Stimulated activated CD4-positive, alpha-beta T cell treated with anti-CD3 and anti-CD28 coated beads, Interleukin-4, amount 100 ng/mL, for 1 hour (primary cell): ENCODE measurements at places on chromosomes 11 and 22.

DNA sequence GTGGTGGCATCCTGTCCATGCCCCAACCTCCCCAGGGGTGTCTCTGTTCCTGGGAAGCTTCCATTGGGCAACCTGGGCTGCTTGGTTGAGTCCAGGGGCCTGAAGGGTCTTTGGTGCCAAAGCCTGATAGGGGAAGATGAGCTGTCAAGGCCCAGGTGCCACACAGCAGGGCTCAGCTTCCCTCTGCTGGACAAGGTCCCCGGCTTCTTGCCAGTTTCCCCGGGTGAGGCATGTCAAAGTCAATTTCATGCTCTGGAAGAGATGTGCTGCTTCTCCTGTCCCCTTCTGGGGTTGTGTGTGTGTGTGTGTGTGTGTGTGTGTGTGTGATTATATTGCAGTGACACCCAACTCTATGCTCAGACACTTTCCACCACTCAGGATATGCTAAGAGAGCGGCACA, 26.9 kb downstream of the TP53I11 start:
- DNase-seq: no peak

DNA sequence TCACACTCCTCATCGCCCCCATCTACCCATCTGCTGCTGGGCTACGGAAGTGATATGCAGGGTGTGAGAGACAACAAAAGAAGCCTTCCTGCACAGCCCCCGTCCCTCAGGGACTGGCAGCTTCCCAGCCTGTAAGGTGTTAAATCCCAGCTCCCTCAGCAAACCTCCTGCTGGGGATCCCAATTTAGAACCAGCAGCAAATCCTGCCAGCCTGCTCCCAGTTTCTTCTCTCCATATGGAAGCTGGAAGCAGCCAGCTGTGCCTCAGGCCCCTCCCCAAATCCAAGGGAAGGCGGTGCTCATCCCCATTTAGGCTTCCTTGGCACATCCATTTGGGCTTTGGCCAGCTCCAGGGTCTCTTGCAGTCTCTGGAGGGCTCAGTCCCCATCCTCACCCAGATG, 47.5 kb downstream of the PAMR1 start:
- DNase-seq: no peak

DNA sequence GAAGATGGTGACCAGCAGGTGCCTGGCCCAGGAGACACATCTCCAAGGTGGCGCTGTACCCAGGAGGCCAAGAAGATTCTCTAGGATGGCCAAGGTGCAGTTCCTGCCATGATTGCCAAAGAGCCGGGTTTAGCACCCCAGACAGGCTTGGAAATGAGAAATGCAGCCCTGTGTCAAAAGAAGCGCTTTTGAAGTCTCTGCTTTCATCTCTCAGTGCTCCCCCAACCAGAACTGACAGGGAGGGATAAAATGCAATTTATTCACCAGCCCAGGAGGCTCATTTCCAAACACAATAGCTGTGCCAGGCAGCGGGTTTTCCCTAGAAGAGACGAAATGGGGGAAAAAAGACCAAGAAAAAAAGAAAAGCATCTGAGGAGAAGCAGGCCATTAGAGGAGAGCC, 195.9 kb upstream of the NCAM1 start:
- no peak for DNase-seq

- DNase-seq: no peak
These were observed 2.4 kb downstream of the HPS4 start for GRCh38 chr22:26481112-26481693.

- DNase-seq: no peak
These were observed 80.5 kb downstream of the PGR start for GRCh38 chr11:101049123-101049522.

DNA sequence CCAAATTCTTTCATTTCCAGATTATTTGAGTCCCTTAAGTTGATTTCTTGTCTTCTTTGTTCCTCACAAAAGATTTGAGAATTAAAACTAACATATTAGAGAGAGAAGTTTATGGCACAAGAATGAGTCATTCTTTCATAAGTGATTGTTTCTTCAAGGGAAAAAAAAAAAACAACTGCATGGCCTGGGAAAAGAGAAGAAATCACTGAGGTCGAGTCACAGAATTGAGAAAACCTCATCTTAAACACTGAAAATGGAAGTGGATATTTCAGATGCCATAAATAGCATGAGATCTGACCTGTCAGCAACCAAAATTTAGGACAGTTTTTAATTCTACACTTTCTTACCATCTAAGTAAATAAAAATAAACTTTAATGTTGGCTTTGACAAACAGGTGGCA, 87.2 kb downstream of the CWF19L2 start:
- no peak for DNase-seq

DNA sequence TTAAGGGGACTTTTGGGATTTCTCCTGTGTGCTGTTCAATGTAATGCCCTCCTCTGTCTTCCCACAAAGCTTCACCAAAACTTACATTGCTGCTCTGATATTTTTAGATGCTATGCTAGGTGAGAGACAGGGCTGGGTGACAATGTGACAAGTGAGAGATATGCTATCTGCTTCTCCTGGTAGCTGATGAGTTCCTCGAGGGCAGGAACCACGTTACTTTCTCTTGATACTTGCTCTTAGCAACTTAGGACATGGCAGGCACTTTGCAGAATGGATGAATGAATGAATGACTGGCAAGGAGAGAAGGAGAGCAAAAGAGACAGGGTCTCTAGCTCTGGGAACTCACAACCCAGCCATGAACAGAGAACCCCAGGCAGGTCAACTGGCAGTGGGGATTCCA, 115.4 kb downstream of the C11orf58 start:
- DNase-seq: no peak

DNA sequence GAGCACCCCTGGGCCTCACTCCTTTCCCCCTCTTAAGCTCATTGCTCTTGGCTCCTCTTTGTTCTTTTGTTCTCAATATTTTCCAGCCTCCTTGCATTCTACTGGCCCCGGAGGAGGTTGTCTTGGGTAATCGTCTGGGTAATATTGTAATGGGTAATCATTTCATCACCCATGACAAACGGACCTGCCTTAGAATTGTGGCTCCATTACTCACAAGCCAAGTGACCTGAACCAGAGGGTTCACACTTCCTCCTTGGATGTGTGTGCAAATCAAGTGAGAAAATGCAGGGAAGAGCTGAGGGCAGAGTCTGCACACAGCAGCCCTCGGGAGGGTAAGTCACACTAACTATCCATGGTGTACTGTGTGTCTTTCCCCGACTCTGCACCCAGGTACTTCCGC, 305.0 kb downstream of the BUD13 start:
- no peak for DNase-seq

GRCh38 chr11:120952461-120953434, 71.2 kb upstream of the TBCEL start:
- peak; percentile 62 for DNase-seq

DNA sequence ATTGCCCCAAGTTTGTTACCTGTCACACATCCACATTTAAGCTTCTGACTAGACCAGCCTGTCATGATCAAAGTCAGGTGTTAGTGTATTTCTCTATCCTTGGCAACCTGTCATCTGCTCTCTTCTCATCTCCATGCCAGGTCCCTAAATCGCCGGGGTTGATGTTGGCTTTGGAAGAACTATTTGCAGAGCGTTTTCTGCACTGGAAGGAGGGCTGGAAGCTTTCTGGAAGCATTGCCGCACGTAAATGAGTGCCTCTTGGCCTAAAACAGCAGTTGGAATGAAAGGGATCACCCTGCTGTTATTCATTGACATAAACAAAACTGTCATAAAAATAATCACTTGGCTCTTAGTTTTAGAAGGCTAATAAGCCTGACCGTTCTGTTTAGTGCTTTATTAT, 1.4 kb downstream of the TTC12 start:
- DNase-seq: no peak

- no peak for DNase-seq
These were observed 295.0 kb upstream of the NCAM1 start for GRCh38 chr11:112666253-112666652.

GRCh38 chr11:36388071-36388470, 92.0 kb downstream of the PRR5L start:
- no peak for DNase-seq

DNA sequence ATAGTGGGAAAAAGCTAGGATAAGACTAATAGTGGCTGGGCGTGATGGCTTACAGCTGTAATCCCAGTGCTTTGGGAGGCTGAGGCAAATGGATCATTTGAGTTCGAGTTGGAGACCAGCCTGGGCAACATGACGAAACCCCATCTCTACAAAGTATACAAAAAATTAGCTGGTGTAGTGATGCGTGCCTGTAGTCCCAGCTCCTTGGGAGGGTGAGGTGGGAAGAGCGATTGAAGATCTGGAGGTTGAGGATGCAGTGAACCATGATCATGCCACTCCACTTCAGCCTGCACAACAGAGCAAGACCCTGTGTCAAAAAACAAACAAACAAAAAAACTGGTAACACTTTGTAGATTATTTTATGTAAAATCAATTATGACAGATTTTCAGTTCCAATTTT, 8.8 kb downstream of the ARHGAP42 start:
- no peak for DNase-seq

DNA sequence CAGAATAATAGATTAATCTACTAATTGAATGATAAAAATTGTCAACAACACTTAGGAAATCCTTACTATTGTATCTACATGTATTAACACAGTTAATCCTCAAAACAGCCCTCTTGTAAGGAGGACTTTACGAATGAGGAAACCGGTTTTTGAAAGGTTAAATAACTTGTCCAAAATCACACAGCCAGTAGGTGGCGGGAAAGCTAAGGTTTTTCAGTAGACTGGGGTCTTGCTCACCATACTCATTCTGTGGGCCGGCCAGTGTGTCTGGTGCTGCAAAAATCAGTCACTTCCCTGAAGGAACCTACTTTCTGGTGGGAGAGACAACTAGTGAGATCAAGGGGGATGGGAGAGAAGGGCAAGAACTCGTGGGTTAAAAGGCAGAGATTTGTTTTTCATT, 3.8 kb downstream of the DCPS start:
- DNase-seq: no peak

GRCh38 chr11:26778000-26778757, 56.3 kb upstream of the SLC5A12 start:
- no peak for DNase-seq
